NCI-H2081 treated with DMSO at 0.1 percent for 48 hours (cell line): ENCODE measurements at places on chromosomes 6 and 20.

- DNase-seq: no peak
Measured at GRCh38 chr6:24329022-24329421, 28.8 kb downstream of the DCDC2 start.

DNA sequence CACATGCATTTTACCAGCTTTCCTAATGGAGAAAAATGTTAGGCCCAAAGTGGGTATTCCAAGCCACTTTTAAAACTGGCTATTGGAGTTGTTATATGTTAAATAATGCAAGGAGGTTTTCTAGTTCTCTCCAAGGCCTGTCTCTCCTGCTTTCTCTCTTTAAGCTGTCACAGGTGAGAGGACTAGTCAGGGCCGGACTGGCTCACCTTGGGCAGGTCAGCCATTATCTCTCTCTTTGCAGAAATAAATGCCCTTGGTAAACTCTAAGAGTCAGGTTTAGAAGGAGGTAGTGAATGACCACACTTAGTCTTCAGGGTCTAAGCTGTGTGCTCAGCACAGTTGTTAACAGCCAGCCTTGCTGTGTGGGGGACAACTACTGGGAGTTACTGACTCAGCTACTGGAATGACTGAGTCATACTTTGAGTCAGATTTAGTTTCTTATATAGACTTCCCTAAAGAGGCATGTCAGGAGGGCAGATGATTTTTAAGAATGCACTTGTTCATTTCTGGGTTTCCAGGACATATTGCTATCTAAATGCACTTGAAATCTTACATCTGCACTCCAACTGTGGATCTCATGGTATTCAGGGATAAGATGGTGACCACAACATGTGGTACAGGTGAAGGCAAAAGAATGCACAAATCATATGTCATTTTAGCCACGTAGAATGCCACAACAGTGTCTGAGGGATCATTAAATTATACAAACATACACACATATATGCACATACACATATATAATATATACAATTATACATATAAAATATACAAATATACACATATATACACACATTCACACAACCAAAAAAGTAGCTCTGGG is 719.4 kb downstream of the EPM2A start:
- no peak for DNase-seq

- no peak for DNase-seq
Measured at GRCh38 chr6:39003072-39003471, 45.5 kb upstream of the GLP1R start.

DNA sequence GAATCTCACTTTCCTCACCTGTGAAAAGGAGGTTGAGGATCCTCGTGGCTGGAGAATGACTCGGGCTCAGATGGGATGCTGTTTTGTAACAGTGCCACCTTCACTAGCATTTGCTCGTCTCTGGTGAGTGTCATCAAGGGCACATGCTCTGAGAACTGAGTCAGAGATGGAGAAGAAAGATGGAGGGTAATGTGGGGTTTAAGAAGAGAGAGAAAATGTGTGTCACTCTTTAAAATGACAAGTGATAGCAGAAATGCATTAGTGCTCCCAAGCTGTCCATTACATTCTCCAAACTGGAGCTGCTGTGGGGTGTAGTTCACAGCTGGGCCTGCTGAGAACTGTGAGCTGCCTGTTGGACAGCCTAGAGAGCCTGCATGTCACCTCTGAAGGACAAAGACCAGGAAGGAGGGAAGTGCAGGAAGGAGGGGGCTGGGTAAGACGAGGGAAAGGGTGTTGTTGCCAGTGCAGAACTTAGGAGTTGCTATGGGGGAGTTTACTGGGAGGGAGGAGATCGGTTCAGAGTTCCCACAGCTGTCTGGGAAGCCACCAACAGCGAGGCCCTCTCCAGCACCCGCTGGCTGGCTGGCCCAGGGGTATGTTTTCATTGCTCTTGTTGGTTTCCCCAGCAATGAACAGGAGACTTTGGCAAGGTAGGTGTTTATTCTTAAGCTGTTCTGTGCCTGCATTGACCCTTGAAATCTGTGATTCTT is 19.8 kb downstream of the GMPR start:
- no peak for DNase-seq

DNA sequence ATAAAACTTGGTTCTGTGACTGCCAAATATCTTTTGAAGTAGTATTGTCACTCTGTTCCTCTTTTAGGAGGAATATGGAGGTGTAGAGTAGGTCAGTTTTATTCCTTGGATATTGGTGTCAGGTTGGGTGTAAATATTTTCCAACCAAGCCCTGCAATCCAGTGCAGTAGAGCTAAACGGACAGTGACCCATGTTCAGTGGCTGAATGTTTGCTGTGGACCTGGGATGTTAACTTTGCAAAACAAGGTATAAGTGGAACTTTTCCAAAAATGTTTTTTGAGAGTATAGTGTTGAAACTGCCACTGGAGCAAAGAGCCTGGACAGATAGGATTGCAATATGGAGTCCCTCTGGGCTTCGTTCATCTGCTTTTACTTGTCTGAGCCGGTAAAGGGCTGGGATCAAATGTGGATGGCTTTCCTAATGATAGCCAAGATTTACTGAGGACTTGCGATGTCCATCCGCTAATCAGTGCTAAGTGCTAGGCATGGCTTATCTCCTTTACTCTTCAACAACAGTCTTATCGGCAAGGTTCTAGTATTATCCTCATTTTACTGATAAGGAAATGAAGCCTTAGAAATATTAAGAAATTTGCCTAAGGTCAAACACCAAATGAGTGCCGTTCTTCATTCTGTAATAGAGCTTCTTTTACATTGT is 69.0 kb upstream of the BACH2 start:
- no peak for DNase-seq

GRCh38 chr6:24796616-24797290 is 2.0 kb downstream of the ARMH2 start:
- DNase-seq: no peak

DNA sequence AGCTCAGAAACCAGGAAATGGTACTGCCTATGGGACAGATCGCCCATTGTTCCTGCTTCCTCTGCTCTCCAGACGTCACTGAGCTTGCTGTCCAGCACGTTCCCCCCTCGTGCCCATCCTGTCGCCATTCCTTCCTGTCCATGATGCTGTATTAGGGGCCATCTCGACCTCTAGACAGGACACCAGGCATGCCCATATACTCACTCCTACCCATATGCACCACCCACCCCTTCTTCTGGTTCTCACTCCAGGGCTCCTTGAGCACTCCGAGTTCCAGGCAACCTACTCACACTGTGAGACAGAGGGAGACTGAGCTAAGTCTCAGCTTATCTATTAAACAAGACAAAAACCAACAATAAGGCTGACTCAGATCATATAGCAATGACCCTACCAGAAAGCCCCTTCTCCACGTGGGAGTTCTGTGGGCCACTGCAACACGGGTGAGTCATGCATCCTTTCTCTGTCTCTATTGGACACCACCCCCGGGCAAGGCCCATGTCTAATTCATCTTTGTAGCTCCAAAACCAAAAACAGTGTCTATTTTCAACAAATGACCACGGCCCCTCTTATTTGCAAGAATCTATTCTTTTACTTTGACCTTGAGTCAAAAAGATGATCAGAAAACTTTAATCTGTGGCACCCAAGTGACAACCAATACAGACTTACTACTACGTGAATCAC is 65.7 kb downstream of the PSMG4 start:
- DNase-seq: no peak

GRCh38 chr6:2522521-2522920 is 228.2 kb downstream of the MYLK4 start:
- DNase-seq: no peak

DNA sequence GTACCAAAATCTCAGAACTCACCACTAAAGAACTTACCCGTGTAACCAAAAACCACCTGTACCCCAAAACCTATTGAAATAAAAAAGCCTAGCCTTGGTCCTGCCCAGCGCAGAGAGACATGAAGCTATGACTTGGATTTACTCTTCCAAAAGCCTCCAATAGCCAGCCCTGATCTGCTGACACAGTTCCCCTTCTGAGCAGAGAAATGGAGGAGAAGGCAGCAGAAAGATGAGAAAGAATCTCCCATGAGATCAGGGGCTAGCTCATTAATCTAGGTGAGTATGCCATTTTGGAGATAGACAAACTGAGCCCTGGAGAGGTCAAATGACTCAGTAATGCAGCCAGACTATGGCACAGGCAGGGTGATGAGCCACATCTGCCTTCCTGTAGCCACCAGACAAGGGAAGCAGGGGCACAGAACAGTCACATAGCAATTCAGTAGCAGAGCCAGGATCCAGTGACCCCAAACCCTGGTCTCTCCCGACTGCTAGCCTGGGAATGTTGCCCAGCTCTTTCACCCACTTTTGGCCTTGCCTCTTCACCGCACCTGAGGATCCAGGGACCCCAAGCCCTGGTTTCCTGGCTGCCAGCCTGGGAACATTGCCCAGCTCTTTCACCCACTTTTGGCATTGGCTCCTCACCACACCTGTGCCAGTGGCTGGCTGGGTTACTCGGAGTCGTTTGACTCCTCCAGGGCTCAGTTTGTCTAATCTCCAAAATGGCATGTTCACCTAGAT is 7.2 kb upstream of the SDCBP2 start:
- DNase-seq: no peak

GRCh38 chr6:9521152-9521530 is 893.7 kb downstream of the TFAP2A start:
- no peak for DNase-seq

GRCh38 chr6:70225055-70225454 is 77.8 kb downstream of the COL9A1 start:
- DNase-seq: no peak

DNA sequence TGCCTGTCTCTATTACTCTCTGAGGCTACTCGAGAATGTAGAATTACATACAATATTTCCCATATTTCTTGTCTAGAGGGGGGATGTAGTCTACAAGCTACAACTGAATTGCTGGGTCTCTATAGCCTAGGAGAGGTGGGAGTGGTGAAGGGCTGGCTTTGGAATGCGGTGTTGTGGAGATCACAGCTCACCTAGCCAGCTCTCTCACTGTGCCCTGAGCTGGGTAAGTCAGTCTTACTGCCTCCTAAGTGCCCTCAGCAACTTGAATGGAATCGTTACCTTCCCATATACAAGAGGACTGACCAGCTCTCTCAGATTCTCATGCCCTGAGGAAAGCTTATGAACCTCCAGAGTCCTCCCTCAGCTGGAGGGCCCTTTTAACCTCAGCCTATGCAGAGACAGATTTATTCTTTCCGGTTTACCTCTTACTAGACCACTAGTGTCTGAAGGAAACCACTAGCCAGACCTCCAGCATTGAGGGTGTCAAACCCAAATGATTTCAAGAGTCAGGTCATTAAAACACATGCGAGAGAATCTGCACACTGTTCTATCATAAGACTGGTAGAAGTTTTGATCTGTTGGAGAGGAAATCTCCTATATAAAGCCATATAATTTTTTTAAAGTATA is 20.6 kb downstream of the VIP start:
- DNase-seq: no peak

DNA sequence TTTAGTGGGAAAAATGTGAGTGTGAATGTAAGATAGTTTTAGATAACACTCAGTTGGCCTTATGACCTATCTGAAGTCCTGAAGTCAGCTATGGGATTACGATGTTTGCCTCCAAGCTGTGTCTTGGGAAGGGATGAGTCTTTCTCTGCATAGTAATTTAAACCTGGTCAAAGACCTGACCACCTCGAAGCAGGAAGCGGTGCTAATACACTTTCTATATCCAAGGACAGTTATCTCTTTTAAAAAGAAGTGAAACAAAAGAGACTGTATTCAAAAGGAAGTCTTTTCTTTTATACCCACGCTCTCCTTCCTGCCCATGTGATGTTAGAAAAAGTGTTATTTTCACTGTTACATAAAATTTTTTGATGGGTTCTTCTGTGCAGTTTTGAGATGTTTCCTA is 94.9 kb downstream of the JARID2 start:
- no peak for DNase-seq

- no peak for DNase-seq
Measured at GRCh38 chr6:107161521-107161920, 46.2 kb upstream of the BEND3 start.

DNA sequence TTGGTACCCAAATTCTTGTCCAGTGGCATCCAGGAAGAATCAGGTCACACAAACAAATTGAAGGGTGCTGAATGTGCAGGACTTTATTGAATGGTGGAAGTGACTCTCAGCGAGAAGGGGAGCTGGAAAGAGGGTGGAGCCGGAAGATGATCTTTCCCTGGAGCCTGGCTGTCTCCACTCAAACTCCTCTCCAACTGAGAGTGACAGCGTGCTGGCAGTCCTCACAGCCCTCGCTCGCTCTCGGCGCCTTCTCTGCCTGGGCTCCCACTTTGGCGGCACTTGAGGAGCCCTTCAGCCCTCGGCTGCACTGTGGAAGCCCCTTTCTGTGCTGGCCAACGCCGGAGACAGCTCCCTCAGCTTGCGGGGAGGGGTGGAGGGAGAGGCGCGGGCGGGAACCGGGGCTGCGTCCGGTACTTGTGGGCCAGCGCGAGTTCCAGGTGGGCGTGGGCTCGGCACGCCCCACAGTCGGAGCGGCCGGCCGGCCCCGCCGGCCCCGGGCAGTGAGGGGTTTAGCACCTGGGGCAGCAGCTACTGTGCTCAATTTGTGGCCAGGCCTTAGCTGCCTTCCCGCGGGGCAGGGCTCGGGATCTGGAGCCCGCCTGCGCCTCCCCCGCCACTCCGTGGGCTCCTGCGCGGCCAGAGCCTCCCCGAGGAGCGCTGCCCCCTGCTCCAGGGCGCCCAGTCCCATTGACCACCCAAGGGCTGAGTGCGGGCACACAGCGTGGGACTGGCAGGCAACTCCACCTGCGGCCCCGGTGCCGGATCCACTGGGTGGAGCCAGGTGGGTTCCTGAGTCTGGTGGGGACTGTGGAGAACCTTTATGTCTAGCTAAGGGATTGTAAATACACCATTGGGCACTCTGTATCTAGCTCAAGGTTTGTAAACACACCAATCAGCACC is 26.7 kb upstream of the MBOAT1 start:
- DNase-seq: no peak

- DNase-seq: no peak
Measured at GRCh38 chr6:147244832-147245231, 40.6 kb downstream of the STXBP5 start.

- no peak for DNase-seq
Measured at GRCh38 chr6:41548841-41549642, 2.9 kb downstream of the FOXP4 start.

- DNase-seq: no peak
Measured at GRCh38 chr6:46217671-46218131, 46.9 kb upstream of the ENPP5 start.

- DNase-seq: no peak
Measured at GRCh38 chr6:49918787-49919186, 45.2 kb downstream of the DEFB114 start.

- DNase-seq: no peak
Measured at GRCh38 chr20:37360391-37361115, 14.6 kb downstream of the SRC start.

DNA sequence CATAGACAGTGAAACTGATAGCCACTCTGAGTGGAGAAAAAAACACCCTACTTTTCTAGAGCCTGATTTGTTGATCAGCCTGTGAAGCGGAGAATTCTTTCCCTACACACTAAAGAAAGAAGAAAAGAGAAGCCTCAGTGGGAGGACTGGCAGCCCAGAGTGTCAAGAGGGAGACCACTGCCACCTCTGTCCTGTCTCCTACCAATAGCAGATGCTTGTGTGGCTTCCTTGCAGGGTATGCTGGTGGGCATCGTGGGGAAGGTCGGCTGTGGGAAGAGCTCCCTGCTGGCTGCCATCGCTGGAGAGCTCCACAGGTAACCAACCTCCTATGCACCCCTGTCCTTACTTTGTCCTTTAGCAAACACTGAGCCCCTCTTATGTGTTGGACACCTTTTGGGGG is 10.4 kb downstream of the ABCC10 start:
- DNase-seq: no peak
